ENCODE measurements at places on chromosomes 1 and 21.

GRCh38 chr1:17218939-17219338, 14.0 kb downstream of the PADI1 start:
- no peak for ATAC-seq

- no peak for ATAC-seq
These were observed 37.1 kb downstream of the WNT9A start for GRCh38 chr1:227910511-227911153.

DNA sequence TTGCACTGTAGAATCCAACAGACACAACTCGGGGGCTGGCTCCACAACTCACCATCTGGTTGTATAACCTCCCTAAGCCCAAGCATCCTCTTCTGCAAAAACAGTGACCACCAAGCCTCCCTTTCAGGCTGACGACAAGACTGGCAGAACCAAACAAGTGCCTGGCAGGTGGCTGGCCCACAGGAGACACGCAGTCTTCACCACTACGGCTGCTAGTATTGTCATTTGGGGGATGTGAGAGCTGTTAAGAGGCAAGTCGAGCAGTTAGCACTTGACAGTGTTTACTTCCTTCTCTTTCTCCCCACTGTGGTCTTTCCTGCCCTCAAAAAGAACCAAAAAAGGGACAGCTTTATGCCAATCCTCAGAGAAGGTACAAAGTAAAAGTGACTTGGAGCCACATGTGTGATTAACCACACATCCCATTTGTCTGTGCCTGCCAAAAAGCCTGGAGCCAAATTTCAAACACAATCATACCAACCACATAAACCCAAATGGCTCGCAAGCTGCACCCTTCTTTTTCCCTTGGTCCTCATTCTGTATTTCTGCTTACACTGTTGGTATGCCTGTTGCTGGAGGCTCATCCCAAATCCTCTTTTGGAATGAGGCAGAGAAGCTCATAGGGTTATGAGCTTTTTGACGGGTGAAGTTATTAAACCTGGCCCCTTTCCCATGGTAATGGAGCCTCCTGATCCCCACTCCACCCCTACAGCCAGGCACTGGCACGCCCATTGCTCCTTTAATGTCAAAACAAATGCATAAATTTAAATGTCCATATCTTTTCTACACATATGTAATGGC, 94.1 kb downstream of the TGFBR3 start:
- no peak for ATAC-seq

DNA sequence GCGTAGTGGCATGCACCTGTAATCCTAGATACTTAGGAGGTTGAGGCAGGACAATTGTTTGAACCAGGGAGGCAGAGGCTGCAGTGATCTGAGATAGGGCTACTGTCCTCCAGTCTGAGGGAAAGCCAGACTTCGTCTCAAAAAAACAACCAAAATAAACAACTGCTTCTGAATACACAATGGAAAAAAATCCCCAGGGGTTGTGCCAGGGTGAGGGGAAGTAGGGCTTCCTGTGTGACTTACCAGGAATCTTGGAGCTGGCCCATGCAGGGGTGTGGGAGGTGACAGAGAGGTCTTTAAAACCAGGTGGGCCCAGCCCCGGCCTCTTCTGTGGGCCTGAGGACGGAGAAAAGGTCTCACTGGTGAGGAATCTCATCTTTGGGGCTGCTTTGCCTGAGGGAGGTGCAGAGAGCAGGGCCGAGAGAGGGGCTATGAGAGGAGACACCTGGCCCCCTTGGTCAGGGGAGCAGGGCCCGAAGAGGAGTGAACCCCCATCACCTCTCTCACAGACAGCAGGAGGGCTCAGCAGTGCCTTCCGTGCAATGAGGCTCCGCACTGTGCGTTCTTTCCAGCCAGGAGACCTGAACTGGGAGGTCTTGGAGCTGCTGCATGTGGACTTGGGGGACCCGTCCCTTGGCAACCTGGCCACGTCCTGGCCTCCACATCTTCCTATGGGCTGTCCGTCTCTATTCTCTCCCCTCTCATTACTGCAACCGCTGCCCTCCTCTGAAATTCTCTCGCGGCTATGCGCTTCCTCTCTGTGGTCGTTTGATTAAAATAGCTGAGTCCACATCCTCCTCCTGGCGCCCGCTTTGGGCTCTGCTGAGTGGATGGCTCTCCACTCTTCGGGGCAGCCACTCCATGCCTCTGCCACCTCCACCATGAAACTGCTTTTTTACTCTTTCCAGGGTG, 10.7 kb downstream of the PLA2G5 start:
- ATAC-seq = no peak

DNA sequence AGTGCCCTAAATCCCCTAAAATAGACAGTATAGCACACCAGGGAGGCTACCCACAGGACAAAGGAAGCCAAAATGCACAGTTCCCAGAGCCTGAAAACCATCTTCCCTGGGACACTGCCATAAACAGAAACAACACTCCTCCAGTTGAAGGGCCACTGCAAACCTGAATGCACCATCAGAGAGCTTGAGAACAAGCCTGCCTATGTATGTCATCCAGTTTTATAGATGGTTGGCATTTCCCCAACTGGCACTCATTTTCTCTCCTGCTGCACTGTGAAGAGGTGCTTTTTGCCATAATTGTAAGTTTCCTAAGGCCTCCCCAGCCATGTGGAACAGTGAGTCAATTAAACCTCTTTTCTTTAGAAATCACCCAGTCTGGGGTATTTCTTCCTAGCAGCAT, 169.0 kb downstream of the AGBL4 start:
- no peak for ATAC-seq

DNA sequence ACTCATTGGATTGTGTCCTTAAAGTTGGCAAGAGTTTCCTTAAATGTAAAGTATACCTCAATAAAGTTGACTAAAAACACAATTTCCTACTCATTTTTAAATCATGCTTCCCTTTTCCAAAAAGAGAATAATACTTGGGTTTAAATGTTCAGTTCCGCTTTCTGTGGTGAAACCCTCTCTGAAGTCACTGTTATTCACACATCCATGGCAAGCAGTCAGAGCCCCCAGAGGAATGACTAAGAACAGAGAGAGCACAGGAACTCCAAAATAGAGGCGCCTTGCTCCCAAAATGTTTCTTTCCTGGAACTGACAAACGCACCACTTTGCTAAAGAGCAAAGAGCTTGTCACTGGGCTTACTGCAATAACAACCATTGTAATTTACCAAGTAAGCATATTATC, 142.5 kb downstream of the TIAM1 start:
- no peak for ATAC-seq

- no peak for ATAC-seq
These were observed 16.7 kb downstream of the CHD5 start for GRCh38 chr1:6163191-6163972.

GRCh38 chr1:245155272-245156040, 671 bp downstream of the KIF26B start:
- no peak for ATAC-seq

- ATAC-seq = no peak
These were observed 204.9 kb downstream of the TBX15 start for GRCh38 chr1:118783095-118783758.

- no peak for ATAC-seq
These were observed 39.1 kb upstream of the ZC3H11B start for GRCh38 chr1:219651993-219652392.

DNA sequence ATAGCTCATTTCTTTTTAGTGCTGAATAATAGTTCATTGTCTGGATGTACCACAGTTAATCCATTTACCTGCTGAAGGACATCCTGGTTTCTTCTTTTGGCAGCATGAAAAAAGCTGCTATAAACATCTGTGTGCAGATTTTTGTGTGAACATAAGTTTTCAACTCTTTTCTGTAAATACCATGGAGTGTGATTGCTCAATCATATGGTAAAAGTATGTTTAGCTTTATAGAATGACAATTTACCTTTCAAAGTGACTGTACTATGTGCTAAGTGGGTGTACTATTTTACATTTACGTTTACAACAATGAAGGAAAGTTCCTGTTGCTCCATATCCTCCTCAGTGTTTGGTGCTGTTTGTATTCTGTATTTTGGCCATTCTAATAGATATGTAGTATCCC, 49.0 kb downstream of the RUNX3 start:
- no peak for ATAC-seq

- ATAC-seq = no peak
These were observed 106.5 kb downstream of the GRIK3 start for GRCh38 chr1:36927826-36928225.

- no peak for ATAC-seq
These were observed 56.1 kb downstream of the ALPL start for GRCh38 chr1:21565285-21565684.

DNA sequence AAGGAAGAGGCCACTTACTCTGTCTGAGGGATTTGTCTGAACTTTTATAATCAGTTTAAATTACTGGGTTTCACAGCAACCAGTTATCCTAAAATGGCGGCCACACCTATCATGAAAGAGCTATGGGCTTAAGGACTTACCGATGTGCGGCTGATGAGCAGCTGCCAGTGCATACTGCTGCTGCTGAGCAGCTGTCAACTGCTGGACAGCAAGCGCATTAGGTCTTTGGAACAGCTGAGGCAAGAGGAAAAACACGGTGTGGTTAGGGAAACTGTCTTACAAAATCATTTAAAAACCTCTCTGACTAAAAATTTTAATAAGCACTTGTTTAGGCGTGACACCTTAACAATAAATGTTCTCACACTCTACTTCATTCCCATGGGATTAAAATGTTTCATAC, 72.6 kb upstream of the SDC3 start:
- ATAC-seq = no peak

DNA sequence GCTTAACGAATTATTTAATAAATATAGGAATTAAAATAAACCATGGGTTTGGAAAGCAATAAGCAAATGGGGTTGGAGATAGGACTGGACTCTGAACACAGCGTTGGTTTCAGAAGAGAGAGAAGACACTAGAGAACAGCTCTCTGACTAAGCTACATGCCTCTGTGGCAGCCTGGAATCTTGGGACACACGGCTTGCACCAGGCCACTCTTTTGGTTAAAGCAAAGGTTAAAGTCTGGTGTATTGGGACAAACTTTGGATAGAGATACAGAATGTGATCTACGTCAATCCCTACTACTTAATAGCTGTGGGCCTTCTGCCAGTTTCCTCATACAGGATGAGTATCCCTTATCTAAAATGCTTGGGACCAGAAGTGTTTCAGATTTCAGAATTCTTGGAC, 49.7 kb upstream of the HSD17B7 start:
- ATAC-seq = no peak

GRCh38 chr1:175824079-175824478, 80.7 kb upstream of the TNR start:
- no peak for ATAC-seq

DNA sequence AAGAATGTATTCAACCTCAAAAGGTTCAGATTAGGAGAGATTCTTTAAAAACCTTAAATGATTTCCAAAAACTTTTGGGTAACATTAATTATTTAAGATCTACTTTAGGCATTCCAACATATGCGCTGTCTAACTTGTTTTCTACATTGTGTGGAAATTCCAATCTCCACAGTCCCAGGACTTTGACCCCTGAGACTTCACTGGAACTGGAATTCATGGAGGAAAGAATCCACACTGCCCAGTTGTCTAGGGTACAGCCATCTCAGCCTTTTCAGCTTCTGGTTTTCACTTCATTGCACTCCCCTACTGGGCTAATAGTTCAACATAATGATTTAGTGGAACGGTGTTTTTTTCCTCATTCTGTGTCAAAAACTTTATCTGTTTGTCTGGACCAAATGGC, 161.5 kb downstream of the IER5 start:
- no peak for ATAC-seq

- no peak for ATAC-seq
These were observed 2.3 kb downstream of the GJB4 start for GRCh38 chr1:34761776-34762307.

DNA sequence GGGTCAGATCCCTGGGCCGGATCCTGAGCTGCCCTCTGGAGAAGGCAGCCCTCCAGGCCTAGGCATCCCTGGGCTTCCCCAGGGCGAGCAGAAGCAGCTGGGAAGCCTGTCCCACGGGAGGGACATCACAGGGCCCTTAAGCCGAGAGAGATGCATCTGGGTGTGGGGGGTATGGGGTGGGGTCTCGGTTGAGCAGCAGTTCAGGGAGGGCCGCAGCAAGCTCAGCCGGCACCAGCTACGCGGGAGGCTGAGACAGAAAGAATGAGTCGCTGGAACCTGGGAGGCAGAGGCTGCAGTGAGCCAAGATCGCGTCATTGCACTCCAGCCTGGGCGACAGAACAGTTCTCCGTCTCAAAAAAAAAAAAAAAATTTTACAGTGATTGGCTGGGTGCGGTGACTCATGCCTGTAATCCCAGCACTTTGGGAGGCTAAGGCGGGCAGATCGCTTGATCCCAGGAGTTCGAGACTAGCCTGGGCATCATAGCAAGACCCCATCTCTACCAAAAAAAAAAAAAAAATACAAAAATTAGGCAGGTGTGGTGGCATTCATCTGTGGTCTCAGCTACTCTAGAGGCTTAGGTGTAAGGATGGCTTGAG, 37.7 kb downstream of the RRP1 start:
- ATAC-seq = no peak

DNA sequence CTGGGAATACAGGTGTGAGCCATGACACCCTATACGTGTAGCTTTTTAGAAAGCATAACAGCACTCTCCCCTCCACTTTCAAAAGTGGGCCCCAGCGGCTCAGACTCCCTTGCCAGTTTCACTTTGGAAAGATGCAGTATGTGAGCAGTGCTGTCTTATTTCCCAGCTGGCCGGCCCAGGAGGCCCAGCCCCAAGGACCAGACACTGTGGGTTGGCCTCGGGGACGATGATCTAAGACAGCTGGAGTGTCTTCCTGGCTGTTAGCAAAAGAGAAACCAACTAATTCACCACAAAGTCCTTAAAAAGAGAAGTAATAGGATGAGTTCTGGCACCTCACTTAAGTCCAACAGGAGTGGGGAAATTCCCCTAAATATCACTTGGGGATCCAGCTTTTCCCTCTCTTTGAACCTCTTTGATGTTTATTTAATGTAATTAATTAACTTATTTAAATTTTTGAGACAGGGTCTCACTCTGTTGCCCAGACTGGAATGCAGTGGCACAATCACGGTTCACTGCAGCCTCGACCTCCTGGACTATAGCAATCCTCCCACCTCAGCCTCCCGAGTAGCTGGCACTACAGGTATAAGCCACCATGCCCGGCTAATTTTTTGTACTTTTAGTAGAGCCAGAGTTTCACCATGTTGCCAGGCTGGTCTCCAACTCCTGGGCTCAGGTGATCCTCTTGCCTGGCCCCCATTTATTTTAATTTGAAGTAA, 17.6 kb upstream of the CLIC4 start:
- ATAC-seq = peak; percentile 43

GRCh38 chr1:165671526-165671925, 26.8 kb downstream of the ALDH9A1 start:
- no peak for ATAC-seq

DNA sequence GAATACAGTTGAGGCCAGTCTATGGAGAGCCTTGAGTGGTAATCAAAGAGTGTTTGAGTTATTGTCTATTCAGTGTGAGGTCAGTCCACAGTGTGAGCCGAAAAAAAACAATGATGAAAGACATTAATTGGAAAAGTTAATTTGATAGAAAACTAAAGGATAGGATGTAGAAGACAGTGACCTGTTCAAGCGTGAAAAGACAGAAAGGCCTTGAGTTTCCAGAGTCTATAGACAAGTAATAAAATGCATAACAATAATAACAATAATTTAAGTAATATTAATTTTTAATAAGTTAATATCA, 90.4 kb downstream of the SLC30A10 start:
- ATAC-seq = no peak

DNA sequence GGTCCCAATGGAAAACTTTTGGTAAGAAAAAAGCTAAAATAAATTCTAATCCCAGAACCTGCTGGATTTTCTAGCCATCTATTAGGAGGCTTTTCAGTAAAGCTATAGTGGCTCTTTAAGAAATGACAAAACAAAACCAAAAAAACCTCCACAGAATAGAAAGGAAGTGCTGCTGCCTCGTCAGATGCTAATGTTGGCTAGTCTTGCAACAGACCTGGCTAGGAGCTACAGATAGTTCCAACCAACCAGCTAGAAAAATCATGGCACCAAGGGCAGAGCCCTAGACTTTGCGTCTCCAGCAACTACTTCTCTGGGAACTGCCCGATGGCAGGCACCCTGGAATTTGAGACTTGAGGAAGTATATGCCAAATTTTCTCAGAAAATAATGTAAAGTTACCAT, 7.6 kb downstream of the CD101 start:
- ATAC-seq = no peak
